Osteocyte (in vitro differentiated cells): ENCODE measurements at places on chromosomes 16 and 17.

DNA sequence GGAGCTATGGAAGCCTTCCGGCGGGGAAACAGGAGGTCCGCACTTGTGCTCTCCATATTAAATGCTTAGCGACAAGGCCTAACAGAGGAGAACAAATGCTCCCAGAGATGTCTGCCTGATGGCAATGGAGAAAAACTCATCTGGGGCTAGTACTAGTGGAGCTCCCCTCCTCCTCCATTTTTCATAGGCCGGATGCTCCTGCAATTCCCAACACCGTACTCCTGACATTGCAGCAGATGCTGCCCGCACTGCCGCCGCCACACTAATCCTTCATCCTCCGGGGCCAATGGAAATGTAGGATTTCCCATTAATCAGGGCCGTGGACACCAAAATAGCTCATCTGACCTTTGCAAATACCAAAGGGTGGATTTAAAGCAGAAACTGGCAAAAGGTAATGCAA, 27.5 kb downstream of the TOM1L2 start:
- DNase-seq: no peak

DNA sequence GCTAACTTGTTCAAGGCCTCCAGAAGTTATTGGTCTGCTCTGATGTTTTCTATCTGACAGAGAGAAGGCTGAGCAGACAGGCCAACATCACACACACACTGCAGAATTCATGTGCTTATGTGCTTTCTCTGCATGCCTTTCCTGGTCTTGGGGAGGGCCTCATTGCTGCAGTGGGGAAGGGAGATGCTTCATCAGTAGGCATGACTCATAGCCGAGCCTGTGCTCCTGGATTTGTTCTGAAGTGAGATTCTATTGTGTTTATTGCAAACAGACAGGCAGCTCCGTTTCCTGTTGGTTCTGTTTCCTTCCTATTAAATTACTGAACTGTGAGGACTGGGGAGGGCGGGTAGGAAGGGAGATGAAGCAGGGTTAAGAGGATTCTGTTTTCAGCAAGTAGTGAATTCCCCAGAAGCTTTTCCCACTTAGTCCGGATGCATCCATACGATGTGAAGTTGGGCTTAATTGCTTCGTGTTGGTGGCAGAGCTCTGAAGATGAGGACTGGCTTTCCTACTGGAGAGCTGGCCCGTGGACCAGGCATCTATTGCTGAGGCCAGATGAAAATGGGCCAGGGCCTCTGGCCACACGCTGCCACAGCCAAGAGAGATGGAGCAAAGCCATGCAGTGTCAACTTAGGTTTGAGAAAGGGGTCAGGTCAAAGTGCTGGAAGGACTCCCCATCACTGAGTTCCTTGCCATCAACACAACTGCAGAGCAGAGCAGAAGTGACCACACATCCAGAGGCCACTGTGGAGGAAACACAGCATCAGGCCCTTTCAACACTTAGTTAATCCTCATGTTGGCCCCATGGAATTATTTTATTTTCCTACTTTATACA, 179.3 kb downstream of the UTP18 start:
- peak; percentile 64 for DNase-seq

DNA sequence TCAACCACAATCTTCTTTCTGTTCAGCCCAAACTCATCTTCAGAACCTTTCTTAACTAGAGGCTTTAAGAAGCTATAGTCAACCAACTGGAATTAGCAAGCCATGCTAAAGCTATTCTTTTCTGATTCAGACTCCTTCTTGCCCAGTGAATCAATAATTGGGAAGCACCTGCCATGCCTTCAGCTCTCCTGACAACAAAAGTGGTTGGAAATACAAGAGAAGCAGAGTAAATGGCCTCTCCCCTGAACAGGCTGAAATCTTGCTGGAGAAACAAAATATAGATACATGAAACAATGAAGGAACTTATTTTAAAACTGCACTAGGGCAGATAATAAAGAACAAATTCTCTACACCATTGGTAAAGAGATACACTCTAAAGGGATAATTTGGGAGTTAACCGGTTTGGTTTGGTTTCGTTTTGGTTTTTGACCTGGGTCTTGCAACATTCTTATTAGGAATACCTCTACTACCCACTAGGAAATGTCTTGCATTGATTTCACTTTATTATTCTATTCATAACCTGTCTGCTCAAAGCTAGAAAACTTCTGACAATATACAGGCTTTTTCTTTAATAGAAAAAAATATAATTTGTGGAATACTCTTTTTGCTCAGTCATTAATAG, 173.6 kb upstream of the DYNLRB2 start:
- DNase-seq: no peak

DNA sequence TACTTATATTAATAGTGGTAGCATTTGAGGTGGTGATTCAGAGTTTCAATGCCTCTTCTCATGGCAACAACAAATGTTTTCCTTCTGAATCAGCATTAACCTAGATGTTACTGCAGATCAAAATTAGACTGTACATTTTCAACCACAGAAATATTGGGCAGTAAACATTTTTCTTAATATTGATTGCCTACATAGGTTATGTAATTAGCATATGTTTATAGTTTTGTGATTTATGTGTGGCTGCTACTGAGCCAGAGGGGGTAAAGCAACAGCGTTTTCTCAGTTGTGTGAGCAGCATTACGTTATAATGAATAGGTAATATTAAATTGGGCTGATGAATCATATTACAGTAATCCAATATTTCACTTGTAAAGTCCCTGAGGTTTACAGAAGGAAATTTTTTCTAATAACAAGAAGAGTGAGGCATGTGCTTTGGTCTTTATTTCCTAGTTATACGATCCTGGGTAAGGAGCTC, 18.8 kb upstream of the BMERB1 start:
- no peak for DNase-seq

DNA sequence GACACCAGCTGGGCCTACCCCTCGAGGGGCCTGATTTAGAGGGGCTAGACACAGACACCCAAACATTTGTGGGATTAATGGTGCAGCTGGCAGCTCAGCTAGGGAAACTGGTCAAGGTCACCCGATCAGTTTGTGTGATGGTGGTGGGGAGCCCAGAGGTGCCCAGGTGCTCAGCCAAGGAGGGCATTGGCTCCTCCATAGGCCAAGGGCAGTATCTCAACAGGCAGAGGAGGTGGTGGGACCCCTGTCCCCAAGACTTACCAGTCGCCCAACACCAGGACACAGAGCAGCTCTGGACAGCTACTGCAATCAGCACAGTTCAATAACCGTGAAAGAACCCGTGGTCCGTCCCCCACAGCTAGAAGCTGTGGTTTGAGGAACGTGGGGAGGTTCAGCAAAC, 120.9 kb downstream of the C16orf78 start:
- peak; percentile 70 for DNase-seq

DNA sequence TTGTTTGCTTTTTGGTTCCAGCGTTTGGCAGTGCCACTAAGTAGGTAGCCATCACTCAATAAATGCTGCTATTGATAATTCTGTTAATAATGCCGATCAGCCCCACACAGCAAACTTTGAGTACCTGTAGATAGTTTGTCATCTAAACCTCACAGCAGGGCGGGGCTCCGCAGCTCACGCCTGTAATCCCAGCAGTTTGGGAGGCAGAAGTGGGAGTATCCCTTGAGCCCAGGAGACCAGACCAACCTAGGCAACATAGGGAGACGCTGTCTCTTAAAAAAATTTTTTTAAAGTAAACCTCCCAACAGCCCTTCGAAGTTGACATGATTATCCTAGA, 1.6 kb downstream of the BFAR start:
- no peak for DNase-seq

- DNase-seq: no peak
Observed at GRCh38 chr17:80901319-80901718, 90.3 kb upstream of the CHMP6 start.

DNA sequence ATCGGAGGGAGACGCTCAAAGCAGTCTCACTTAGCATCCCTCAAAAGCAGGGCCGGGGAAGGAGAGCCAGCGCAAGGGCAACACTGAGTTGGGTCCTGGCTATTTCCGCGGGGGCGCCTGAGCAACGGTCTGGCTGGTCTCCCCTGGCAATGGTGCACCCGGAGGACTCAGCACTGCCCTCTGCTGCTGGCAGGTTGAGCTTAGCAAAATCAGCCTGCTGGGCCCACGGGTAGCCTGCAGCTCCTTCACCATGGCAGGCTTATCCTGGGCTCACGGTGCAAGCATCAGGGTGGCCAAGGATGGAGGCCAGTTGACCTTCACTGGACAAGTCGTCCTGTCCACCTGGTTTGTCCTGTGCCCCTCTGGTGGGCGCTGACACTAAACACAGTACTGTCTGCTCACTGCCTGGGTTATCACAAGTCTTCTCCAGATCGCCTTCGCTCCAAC, 14.4 kb upstream of the ALDH3A1 start:
- peak; percentile 93 for DNase-seq

DNA sequence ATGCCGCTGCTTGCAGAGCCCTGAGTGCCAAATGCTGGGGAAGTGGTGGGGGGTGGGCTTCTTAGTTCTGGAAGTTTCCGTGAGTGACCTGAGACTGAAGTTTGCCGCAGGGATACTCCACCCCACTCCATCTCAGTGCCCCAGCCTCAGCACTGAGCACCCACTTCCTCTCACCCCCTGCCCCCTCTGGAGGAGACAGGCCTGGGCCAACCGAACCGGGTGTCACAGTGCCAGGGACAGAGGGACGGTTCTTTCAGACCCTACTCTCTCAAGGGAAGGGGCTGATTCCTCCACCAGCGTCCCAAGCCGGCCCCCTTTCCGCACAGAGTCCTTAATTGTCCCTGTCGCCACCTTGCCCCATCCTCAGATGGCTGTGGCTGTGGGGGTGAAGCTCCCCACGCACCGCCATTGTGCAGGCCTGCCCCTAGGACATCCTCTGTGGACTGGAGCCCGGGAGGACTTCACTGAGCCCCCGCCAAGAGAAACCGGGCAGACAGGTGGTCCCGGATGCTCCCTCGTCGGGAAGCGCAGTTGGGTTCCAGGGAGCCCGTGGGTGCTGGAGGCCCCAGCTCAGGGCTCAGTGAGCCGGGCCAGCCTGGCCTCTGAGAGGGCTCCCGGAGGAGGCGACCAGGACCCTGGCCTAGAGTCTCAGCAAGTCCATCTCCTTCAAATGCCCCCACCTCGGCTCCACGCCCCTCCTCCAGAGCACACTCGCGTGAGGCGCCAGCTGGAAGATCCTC, 1.6 kb upstream of the KREMEN2 start:
- no peak for DNase-seq

- DNase-seq: no peak
Observed at GRCh38 chr16:648071-648780, 939 bp upstream of the WDR90 start.

DNA sequence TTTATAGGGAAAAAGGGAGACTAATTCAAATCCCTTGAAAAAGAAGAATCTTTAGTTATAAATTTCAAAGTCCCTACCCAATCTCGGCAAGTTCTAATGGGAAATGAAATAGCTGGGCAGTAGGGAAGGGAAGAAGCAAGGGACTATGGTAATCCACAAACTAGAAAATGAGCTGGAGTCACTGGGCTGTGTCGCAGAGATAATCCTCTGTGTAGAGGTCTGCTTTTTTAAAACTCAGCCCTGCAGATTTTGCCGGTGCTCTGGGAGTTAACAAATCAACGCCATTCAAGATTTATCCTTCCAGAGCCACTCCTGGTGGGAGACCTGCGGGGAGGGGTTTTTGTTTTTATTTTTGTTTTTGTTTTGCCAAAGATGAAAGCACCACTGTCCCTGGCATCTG, 20.8 kb downstream of the SNX11 start:
- DNase-seq: no peak

- DNase-seq: no peak
Observed at GRCh38 chr17:7022781-7023571, at the start of gene BCL6B. Gene BCL6B (plus strand): TSS chr17:7023050. CDS start chr17:7023672, 622 bp downstream.

DNA sequence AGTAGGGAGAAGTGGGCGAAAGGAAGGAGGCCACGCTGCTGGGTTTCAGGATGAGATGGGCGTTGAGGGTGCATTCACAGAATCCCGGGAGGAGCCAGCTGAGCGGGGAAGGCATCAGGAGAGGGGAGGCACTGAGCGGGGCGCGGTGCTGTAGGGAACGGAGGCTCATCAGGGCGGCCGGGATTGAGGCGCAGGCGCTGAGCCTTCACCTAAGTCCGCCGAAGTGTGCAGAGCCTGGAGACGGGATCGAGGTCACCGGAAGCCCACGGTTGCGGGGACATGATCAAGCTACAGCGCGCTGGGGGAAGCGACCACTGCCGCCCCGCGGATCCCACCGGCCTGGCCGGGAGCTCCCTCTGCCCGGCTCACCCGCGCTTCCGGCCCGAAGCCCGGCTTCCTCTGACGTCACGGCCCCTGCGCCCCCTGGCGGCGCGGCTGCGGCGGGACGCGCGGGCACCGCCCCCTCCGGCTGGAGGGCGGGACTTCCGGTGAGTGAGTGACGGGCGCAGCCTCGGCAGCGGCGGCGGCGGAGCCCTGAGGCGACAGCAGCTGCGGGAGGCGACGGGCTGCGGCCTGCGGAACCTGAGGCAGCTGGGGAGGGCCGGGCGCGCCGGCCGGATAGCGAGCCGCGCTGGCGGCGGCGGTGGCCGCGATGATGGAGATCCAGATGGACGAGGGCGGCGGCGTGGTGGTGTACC, at the start of gene MAPK8IP3:
Gene MAPK8IP3, plus strand, starts transcription at position 508 of the 698 bp plus-strand sequence. Its CDS starts 145 bp downstream, at position 653.
- DNase-seq: peak; percentile 99

GRCh38 chr16:48317026-48317425, 68.2 kb downstream of the SIAH1 start:
- DNase-seq: no peak

- DNase-seq: no peak
Observed at GRCh38 chr16:69859105-69859989, 91.8 kb upstream of the CLEC18A start.

GRCh38 chr16:31043352-31043751, 10.0 kb downstream of the STX4 start:
- DNase-seq: no peak

DNA sequence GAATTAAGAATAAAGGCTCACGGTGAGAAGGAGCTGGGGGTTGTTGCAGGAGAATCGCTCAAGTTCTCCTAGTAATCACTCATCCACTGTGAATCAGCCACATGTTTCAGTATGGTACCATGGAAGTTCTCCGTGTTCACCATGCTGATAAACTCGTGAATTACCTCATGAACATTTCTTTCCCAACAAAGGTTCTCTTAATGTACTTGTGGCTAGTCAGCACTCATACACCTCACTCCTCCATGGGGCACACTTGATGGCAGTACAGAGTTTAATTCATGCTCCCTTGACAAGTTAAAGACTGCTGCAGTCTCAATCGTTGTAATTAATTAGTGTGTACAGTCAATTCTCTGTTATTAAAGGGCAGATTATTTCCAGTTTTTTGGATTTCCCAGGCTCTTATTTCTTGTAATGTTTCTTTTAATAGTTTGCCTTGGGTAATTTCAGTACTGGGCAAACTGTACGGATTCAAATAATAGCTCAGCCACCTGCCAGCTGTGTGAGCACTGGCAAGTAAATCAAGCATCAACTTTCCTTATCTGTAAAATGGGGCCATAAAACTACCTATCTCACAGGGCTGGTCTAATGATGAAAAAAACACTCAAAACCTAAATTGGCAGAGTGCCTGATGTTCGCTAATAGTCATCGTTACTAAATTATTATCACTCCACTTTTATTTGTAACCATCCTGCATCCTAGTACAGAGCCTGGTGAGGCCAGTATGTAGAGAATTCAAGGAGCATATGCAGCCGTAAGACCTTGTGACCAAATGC, 6.1 kb downstream of the GOT2 start:
- DNase-seq: no peak

DNA sequence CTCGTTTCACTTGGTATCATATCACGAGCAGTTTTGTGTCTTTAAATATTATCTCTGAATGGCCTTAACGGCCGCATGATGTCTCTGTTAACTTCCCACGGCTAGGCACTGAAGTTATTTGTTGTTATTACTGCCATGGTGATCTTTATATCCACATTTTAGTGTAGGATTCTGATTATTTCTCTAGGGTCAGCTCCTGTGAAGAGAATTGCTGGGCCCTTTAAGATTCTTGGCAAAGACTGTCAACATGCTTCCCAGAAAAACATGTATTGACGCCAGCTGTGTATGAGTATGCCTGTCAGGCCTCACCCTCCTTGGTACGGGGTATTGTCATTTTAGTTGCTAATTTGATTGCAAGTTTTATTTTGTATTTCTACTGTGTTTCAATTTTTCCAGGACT, 263.5 kb downstream of the SNX29 start:
- no peak for DNase-seq
